ENCODE measurements at places on chromosomes 2 and 18. TPM values are rescaled to one million over a fixed set of nuclear protein-coding genes. Genes with fewer than 3 reads are reported as not detected.
A peak's percentile ranks its signal among the peaks of the same experiment; 100 is the strongest.

GRCh38 chr18:45379903-45380302 is 235.4 kb upstream of the SLC14A2 start:
- DNase-seq: no peak

Gene CDCA7
- total RNA-seq: 0.25 TPM

- no peak for DNase-seq
Observed at GRCh38 chr18:62198259-62198658, 11.2 kb downstream of the RELCH start.

Gene CAPN14
- total RNA-seq: not detected

- no peak for DNase-seq
Observed at GRCh38 chr18:39841482-39842365, 2113.3 kb upstream of the PIK3C3 start.

DNA sequence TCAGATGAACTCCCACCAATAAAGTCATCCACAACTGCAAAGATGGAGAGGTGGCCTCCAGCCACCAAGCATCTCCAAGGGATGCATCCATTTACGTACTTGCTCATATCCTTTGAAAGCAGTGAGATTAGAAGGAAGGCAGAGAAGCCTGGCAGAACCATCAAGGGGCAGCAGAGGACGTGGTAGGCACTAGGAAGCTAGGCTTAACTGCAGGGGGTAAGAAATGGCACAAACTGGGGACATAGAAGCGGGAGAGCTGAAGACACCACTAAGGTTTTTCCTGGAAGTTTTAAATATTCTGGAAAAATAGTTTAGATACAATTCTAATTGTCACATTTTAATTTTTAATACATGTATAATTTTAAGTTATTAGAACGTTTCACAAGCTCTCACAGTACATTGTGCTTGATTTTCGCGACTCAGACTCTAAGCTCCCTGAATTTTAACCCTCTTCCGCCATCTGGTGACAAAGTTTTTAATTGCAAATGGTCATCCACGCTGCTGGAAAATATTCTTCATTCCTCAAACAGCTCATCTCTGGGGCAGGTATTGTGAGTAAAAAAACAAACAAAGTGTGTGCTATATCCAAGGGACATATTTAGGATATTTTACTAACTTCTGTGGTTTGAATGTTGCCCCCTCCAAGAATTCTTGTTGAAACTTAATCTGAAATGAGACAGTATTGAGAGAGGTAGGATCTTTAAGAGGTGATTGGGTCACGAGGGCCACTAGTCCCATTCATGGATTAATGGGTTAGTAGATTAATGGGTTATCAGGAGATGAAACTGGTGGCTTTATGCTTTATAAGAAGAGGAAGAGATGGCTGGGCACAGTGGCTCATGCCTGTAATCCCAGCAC is 1.6 kb upstream of the PSTPIP2 start:
- DNase-seq: peak; percentile 28

- no peak for DNase-seq
Observed at GRCh38 chr2:216845426-216845825, 14.4 kb downstream of the TNP1 start.

GRCh38 chr2:40367652-40368051 is 84.2 kb downstream of the SLC8A1 start:
- no peak for DNase-seq

DNA sequence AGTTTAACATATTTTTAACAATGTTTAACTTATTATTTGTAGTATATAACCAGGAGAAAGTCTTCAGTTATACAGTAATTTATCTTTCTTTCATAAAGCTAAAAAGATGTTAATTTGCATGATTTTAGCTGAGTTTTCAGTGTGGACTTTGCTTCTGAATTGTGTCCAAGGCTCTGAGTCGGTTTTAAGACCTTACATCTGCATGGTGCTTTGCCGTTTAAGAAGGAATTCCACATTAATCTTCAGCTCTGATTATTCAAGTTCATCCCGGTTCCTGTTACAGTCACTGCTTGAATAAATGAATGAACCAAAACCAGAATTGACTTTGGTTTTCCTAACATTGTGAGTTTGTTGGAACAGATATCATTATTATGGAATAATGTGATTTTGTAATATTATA is 419.7 kb upstream of the RGPD4 start:
- no peak for DNase-seq

DNA sequence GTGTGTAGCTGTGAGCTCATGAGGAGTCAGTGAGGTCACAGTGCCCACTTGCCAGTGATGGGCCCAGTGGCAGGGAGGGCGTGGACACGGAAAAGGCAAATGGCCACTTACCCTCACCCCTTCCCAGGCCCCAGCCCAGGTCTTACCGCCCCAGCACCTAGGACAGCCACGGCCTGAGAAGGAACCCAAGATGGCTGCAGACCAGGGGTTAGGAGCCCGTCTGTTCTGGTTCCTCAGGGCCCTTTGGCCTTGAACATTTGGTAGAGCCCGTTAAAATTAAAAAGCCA is 74.1 kb downstream of the EMX1 start:
- no peak for DNase-seq

GRCh38 chr2:67997903-67998302 is 64.9 kb downstream of the C1D start:
- DNase-seq: no peak

GRCh38 chr18:26826656-26827235 is 38.8 kb downstream of the AQP4 start:
- no peak for DNase-seq

DNA sequence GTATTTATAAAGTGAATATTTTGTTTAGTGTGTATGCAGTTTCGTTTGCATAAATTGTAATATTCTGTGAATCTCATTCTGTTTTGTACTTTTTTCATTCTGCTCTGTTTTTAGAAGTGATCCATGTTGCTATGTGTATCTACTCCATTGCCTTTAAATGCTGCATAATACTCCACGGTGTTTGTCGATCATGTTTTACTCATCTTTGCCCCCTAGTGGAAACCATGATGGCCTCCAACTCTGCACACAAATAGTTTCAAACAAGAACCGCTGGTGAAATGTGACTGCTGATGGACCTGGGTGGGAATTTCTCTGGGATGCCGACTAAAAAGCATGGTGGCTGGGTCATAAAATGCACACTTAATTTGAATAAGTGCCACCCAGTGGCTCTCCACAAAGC is 32.0 kb upstream of the SKOR2 start:
- no peak for DNase-seq

DNA sequence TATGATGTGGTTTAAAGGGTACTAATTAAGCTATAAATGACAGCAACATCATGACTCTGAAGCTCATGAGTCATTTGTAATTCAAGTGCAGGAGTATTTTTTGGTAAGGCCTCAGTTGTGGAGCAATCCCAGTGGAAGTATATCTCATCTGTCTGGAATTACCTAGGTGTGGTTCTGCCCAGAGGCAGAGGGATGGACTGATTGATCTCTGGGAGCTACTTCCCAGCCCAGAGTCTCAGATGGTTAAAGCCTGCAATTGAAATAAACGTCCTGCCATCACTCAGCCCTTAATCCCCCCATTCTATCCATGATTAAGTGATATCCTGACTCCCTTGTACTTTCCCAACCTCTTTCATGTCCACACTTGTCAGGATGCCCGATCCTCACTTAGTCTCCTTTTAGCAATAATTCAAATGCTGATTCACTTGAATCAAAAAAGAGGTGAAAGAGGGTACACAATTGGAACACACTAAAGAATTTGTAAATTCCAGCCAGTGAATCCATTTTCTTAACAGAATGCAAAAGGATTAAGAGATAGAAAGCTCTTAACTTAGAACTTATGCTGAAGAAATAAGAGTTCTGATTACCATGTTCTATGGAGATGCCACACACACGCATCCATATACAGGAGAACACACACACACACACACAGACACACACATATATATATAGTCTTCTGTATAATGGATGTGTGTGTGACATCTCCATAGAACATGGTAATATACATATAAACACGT is 664.4 kb downstream of the NYAP2 start:
- no peak for DNase-seq

DNA sequence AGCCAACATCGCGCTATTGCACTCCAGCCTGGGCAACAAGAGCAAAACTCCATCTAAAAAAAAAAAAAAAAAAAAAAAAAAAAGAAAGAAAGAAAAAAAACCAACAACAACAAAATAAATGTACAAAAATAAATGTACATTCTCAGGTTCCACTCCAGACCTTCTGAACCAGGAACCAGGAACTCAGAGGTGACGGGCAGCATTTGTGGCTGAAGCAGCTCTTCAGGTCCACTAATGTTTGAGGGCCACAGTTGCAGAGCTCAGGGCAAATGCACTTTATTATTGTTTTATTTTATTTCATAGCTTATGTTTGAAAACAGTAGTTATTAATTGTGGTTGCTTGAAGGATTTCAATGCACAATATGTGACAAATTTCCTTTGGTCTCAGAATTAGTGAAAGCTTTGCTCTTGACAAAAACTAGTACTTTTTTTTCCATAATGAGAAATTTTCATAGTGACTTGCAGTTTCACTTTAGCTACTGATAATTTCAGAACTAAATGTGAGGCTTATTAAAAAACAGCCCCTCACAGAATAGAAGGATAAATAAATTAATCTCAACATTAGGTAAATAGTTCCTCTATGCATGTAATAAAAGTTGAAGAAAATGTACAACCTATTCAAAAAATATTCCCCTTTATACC is 378.4 kb upstream of the SPHKAP start:
- no peak for DNase-seq

DNA sequence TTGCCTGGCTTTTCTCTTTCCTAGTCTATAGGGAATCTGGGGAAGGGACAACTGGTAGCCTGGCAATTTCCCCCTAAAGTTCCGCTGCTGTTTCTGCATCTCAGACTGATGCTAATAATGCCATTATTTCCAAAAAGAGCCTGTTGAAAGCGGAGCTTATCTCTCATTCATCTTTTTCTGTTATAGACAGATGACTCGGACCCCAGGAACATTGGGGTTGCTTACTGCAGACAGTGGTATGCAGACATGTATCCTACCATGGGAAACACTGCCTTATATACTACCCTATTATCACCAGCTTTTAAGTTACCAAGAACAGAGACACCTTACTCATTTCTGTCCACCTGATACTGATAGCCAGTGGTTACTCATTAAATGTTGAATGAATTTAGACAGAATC is 15.3 kb downstream of the ETAA1 start:
- no peak for DNase-seq

- DNase-seq: no peak
Observed at GRCh38 chr2:180695586-180696401, 284.6 kb upstream of the UBE2E3 start.

All from left lobe of liver (tissue), 2 donors.